ENCODE measurements at places on chromosomes 16 and 17.

DNA sequence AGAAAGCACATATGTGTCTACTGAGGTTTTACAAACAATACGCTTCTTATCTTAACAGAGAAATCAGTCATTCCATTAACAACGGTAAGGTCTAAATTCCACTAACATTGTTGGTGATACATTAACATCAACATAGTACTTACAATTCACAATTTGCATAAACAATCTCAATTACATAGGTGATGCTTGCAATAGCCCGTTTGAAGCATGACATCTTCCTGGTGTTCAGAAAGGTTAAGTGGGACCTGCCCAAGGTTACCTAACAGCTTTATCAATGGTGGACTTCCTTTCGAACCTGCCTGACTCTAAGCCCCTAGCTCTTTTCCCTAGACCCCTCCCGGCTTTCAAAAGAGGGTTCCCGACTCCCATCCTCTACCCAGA, 699 bp downstream of the FAM222B start:
- H3K27me3 ChIP-seq = no peaks in the 10 kb centered on the region
- H3K4me3 ChIP-seq = peak overlapping the region; percentile 96
- peaks cover 24% of the 10 kb centered on the region for H3K4me1 ChIP-seq
- H3K27ac ChIP-seq = peak overlapping the region; percentile 91
- no peak for DNase-seq
- H3K36me3 ChIP-seq = peaks cover 15% of the 10 kb centered on the region

DNA sequence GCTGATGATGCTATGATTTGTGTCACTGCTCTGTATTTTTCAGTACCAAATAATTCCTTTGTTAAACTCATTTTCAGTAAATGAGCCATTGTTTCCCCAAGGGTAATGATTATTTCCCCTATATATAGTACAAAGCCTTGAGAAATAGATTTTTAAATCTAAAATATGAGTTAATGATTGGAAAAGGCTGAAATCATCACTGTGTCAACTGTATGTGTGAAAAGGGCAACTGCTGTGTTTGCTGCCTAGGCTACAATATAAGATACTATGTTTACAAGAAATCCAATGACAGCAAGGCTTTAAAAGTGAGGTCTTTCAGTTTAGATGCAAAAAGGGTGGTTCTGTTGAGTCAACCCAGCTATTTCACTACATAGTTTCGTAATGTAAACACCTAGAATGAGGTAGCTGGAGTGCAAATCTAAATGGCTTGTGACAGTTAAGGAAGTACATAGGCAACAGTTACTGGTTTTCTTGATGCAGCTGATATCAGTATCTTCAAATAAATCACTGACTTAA, 15.3 kb downstream of the NLK start:
- peak overlapping the region; percentile 53 for H3K27ac ChIP-seq
- H3K4me1 ChIP-seq = peaks cover 45% of the 10 kb centered on the region
- DNase-seq = no peak
- no peaks in the 10 kb centered on the region for H3K27me3 ChIP-seq
- no peak overlapping the region for H3K4me3 ChIP-seq
- peaks cover 4% of the 10 kb centered on the region for H3K36me3 ChIP-seq

DNA sequence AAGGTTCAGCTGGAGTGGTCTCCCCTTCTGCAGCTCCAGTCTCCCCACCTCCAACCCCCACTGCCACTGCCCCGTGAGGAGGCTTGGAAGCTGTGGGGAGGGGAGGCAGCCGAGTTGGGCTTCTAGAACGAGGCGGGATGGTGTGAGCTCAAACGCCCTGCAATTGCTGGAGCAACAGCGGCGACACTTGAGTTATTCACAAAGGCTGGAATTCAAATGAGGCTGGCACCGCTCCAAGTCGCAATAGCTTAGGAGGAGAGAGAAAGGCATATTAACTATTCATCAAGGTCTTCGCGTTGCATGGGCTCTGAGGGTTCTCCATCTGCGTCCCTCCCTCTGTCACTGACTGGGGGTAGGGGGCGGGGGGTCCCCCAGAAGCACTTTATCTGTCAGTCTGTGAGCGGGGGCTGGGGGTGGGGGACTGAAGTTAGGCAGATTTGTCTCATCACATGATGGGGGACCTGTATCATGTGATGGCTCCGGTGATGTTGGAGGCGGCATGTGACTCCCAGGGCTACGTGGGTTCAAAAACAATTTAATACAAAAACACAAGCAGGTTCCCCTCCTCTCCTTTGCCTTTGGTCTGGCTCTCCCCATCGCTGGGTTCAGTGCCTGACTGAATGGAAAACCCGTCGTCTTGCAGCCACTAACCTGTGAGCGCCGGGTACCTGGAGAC, 70.5 kb downstream of the RBBP6 start:
- no peaks in the 10 kb centered on the region for H3K36me3 ChIP-seq
- no peak for DNase-seq
- no peak overlapping the region for H3K27ac ChIP-seq
- peaks cover 14% of the 10 kb centered on the region for H3K4me1 ChIP-seq

- no peak overlapping the region for H3K27ac ChIP-seq
- H3K4me3 ChIP-seq = no peak overlapping the region
- no peaks in the 10 kb centered on the region for H3K27me3 ChIP-seq
- no peak for DNase-seq
Observed at GRCh38 chr17:33482636-33483035, 189.5 kb upstream of the ASIC2 start.

DNA sequence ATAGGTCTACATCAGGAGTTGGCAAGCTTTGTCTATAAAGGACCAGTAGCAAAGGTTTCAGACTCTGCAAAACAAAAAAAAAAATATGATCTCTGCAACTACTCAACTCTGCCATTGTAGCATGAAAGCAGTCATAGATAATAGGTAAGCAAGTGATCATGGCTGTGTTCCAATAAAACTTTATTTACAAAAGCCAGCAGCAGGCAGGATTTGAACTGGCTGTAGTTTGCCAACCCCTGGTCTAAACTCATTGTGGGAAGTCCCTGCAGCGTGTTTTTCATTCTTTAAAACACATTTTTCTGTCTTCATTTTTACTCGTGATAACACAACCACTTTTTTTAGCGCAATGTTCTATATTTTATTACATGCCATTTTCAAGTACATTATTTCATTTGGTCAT, 127.5 kb upstream of the COX10 start:
- no peak overlapping the region for H3K27ac ChIP-seq
- H3K4me3 ChIP-seq = no peak overlapping the region
- H3K27me3 ChIP-seq = no peaks in the 10 kb centered on the region
- no peak for DNase-seq
- no peaks in the 10 kb centered on the region for H3K36me3 ChIP-seq

- H3K36me3 ChIP-seq = no peaks in the 10 kb centered on the region
- H3K4me3 ChIP-seq = peak overlapping the region; percentile 83
- DNase-seq = no peak
- H3K27ac ChIP-seq = peak overlapping the region; percentile 50
Observed at GRCh38 chr17:76452127-76452659, 759 bp downstream of the UBE2O start.

DNA sequence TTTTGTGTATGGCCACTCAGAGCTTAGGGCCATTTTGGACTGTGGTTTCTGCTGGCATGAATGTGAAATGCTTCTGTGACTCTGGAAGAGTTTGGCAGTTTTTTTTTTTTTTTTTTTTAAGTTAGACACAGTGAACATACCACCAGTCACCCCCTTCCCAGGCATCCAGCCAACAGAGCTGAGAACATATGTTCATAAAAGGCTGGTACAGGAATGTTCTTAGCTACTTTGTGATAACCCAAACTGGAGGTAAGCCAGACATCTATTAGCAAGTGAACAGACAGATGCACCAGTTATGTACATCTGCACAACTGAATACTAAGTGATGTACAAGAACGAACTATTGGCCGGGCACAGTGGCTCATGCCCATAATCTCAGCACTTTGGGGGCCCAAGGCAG, 92.7 kb downstream of the ABCC1 start:
- peaks cover 16% of the 10 kb centered on the region for H3K4me1 ChIP-seq
- DNase-seq = no peak
- no peaks in the 10 kb centered on the region for H3K27me3 ChIP-seq
- peaks cover 74% of the 10 kb centered on the region for H3K36me3 ChIP-seq

DNA sequence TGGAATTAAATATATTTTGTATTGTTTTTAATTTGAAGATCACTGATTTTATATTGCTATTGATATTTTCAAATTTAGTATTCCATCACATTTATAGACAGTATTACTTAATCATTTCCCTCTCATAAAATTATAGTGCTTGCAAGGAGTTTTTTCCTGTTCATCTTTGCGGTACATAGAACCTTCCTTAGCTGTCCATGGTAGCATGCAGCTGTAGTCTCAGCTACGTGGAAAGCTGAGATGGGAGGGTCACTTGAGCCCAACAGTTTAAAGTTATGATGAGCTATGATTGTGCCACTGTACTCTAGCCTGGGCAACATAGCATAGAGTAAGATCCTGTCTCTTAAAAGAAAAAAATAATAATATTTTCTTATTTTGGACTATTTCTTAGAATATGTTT, 215.8 kb upstream of the CHMP6 start:
- peaks cover 32% of the 10 kb centered on the region for H3K36me3 ChIP-seq
- H3K4me3 ChIP-seq = no peak overlapping the region
- H3K4me1 ChIP-seq = peaks cover 43% of the 10 kb centered on the region
- no peaks in the 10 kb centered on the region for H3K27me3 ChIP-seq
- no peak for DNase-seq
